ENCODE measurements at places on chromosomes 2 and 18.

DNA sequence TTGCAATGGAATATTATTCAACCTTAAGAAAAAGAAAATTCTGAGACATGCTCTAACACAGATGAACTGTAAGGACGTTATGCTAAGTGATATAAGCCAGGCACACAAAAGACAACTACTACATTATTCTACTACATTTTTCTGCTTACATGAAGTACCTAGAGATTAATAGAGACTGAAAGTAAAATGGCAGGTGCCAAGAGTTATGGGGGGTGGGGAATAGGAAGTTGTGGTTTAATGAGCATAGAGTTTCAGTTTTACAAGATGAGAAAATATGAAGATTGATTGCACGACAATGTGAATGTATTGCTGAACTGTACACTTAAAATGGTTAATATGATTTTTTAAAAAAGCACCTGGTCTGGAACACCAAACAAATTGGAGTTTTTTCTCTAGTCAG, 1231.6 kb upstream of the DDX18 start:
- no peak for DNase-seq

- no peak for DNase-seq
These were observed 28.2 kb downstream of the SERTAD2 start for GRCh38 chr2:64625299-64626145.

DNA sequence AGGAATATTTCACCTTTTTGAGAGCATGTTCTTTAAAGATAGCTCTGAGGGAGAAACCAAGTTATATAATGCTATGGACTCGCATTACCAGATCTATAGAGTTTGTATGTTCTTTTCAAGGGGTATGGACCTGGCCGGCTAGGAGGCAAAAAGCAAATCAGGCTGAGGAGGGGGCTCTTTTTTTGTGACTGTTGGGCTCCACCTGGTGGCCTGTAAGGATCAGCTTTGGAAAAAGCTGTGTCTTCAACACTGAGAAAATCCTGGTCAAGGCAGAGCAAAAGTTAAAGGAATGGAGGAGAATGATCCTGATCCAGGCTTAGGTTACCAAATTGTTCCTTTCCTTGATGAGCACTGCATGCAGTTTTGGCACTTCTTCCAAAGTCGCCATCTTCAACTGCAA, 180.5 kb downstream of the DIS3L2 start:
- DNase-seq = no peak

DNA sequence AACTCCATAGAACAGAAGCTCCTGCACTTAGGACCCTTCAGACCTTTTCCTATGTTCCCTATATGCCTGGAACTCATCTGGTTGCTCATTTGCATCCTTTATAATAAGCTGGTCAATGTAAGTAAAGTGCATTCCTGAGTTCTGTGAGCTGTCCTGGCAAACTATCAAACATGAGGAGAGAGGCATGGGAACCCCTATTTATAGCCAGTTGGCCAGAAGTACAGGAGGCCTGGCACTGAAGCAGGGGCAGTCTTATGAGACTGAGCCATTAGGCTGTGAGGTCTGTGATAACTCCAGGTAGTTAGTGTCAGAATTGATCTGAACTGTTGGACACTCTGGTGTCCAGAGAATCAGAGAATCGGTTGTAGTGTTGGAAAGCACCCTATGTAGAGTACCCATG, 88.4 kb downstream of the EHD3 start:
- no peak for DNase-seq

DNA sequence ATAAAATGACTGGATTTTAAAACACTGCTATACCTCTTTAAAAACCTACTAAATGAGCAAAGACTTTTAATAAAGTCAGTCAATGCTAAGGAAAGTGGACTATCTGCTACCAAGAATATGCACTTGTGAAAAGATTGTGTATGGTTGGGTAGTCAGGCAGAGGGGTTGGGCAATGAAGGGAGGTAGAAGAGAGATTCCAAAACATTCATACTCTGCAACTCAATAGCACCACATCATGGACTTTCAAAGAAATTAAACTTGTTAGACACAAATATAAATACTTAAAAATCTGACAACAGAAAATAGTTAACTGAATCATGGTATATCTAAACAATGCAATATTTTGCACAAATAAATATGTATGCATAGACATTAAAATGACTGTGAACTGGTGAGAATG, 139.9 kb upstream of the MAPRE2 start:
- no peak for DNase-seq

DNA sequence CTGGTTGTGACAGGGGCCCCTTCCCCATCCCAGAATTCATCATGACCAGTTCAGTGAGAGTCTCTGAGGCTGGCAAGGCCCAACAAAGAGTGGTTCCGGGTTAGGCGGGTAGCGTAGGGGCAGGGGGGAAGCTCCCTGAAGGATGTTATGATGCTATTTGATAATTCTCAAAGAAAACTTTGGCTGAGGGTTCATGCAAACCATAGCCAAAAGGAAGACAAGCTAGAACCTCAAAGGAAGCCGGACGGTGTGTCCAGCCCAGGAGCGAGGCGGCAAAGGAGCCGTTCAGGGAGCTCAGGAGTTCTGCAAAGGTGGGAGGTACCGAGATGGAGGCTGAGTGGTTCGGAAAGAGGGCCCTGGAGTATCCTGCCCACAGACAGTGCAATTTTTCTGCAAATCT, 226.8 kb upstream of the RAB6C start:
- DNase-seq = peak; percentile 17

DNA sequence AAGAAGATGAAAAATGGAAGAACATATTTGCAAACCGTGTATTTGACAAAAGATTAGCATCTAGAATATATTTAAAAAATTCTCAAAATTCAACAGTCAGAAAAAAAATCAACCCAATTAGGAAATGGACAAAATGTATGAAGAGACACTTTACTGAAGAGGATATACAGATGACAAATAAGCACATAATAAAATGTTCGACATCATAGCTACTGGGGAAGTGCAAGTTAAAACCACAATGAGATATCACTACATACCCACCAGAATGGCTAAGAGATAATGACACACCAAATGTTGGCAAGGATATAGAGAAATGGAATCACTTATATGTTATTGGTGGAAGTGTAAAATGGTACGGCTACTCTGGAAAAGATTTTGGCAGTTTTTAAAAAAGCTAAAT, 11.7 kb upstream of the NUP35 start:
- DNase-seq = no peak

- DNase-seq = no peak
These were observed 123.7 kb upstream of the SATB2 start for GRCh38 chr2:199581408-199581807.

DNA sequence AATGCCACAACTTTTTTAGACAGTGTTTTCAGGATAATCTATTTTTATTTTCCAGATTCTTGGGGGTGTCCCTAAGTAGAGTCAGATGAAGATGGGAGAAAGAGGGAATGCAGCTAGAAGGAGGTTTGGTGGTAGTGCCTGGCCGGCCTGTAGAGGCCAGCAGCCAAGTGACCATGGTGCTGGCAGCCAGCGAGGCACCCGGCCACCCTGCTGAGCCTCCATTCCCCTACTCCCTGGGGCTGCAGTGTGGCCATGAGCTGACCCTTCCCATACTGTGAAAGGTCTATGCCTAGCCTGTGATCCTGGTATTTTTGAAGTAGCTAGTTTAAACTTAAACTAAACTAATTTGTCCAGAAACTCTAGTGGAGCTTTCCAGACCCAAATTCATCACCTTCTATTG, 268.6 kb downstream of the CYRIA start:
- DNase-seq = no peak

GRCh38 chr2:1856922-1857321, 112.6 kb upstream of the PXDN start:
- DNase-seq = no peak

GRCh38 chr18:32577561-32577960, 106.9 kb upstream of the GAREM1 start:
- no peak for DNase-seq

DNA sequence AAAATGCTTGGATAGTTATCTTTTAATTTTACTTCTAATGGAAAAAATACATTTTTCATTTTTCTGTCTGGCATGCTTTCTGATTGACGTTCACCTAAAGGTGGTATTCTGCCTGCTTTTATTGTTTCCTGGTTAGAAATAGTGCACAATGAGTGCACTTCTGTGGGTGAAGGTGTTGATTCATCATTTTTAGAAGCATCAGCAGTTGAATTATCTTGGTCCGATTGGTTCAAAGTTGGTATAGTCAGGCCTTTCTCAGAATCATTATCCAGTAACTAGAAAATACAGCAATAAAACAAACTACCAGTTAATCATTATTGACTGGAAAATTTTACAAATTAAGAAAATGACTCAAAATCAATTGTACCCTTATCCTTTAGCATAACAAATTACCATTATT, 84.5 kb downstream of the STRADB start:
- no peak for DNase-seq

DNA sequence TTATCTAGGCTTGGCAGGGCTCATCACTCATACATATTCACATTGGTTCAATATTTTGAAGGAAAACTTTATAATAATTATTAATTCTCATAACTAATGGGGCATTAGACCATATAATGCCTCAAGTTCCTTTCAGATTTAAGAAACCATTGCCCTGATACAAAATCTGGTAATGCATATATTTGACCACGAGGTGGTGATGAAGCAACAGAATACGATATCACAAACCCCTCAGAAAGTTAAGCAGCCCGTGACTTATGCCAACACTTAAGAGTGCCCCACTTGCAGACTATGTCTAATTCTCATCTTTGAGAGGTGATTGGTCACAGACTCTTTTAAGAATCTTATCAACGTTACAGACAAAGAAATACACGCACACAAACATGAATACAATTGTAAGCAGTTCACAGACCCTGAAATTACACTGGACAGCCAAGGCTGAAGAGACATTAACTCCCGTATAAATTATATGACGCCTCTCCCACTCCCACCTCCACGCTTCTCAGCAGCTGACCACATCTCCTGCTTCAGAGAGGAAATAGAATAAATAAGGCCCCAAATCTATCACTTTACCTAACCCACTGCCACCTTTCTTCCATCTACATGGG, 20.7 kb upstream of the DNAH6 start:
- DNase-seq = no peak

DNA sequence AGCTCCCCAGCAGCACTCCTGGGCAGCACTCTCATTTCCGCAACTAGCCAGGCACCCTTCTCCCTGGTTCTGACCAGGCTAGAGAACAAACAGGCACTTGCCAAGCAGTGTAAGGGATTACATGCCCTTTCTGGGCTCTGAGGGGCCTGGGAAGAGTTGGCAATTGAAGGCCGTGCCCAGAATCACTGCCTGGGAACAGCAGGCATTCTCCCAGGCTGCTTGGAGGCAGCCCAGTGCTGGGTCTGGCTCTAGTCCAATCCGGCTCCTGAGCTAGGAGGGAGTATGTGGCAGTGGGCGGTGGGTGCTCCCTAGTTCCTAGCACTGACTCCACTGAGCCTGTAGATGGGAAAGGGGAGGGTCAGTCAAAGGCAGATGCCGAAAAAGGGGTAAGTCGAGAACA, 34.1 kb upstream of the SP3 start:
- no peak for DNase-seq

DNA sequence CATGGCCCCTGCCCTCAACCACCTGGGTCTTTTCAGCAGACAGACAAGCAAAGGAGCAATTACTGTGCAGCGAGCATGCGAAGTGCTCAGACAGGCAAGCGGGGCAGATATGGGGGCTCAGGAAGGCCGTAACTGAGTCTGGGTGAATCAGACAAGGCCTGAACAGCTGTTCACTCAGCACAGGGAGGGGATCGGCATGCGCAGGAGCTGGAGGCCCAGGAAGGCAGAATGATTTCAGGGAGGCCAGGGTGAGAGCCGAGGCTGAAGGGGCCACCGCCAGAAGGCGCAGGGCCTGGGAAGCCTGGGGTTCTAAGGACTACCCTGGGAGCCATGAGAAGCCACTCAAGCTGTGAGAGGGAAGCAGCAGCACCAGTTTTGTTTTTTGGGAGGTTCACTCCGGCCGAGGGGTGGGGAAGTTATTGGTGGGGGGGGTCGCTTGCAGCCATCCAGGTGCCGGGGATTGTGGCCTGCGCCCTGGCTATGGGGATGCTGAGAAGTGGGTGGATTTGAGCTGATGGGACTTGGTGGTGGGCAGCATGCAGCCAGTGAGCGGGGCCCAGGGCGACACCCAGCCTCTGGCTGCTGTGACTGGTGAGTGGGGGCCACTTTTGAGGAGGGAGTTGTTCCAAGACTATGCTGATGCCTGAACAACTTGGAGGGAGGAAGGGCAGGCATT, 132.2 kb downstream of the TSN start:
- DNase-seq = no peak

GRCh38 chr2:60555066-60555782, 1.8 kb upstream of the BCL11A start:
- peak; percentile 75 for DNase-seq

DNA sequence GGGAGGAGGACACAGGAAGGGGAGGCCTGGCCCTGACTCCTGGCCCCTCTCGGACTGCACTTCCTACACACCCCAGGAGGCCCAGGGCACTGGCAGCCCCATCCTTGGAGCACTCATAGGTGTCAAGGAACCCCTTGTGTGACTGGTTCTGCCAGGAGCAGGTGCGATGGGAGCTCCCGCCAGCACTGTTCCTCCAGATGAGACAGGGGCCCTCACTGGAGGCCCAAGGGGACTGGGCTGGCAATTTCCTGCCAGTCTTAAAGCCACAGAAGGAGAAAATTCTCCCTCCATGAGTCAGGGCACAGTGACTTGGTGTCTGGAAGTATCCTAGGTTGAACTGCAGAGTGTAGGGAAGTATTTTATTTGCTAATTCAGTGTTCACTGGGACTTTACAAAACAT, 42.8 kb upstream of the MAL start:
- DNase-seq = no peak

DNA sequence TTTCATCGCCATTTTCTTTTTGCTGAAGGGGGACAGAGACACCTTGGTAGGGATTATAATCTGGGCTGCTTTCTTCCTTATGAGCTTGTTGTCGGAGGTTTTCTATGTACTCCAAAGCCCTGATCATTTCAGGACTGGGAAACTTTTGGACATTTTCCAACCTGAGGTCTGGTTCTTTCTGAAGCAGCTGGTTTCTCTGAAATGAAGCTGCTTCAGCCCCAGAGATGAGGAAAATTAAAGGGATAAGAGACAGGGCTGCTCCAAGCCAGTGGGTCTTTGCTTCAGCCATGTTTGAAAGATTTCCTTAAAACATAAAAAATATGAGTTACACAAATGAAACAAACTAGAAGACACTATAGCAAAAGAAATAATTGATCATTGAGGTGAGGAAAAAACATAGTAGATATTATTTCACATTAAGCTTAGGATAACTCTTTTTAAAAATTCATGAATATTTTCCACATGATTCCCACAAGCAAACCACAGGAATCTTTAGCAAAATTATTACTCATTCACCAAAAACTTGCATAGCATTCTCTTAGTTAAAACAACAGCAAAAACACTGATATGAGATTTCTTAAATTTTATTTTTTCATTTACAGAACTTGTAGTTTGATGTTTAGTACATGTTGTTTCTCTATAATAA, 3.0 kb downstream of the SCG2 start:
- no peak for DNase-seq

DNA sequence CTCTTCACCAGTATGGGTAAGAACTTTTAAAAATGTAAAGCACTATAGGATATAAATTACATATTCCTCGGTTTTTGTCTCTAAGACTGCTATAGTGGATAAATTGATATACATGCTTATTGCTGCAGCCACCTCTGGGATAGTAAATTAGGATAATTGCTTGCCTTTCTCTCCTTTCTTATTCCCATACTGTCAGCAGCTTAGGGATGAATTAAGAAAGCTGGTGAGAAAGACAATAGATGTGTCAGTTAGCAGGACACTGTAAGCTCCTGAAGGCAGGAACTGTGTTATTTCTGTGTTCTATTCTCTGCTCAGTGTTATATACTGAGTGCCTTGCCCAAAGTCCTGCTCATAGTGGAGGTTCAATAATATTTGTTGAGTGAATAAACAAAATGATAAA, 828.6 kb upstream of the ACVR2A start:
- DNase-seq = no peak

GRCh38 chr2:30288561-30288960, 57.2 kb downstream of the LBH start:
- DNase-seq = no peak

All from liver (tissue), 10 donors.